ENCODE measurements at places on chromosomes 5 and 9.

DNA sequence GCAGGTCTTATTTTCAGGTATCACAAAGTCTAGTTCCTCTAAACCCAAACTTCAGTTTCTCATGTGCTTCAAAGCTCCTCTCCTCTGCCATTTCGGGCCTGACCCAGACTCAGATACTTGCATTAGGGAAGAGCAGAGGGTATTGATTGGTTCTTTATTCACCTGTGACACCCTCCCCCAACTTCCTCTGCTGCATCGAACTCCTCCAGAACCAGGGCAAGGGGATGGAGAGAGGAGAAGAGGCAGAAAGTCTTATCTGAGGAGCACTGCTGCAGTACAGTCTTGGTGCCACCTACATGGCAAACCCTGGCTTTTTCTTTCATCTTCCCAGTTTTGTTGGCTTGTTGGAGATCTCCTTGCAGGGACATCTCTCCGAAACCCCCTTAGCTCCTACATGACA is 96.0 kb upstream of the OSMR start:
- DNase-seq, result no peak

DNA sequence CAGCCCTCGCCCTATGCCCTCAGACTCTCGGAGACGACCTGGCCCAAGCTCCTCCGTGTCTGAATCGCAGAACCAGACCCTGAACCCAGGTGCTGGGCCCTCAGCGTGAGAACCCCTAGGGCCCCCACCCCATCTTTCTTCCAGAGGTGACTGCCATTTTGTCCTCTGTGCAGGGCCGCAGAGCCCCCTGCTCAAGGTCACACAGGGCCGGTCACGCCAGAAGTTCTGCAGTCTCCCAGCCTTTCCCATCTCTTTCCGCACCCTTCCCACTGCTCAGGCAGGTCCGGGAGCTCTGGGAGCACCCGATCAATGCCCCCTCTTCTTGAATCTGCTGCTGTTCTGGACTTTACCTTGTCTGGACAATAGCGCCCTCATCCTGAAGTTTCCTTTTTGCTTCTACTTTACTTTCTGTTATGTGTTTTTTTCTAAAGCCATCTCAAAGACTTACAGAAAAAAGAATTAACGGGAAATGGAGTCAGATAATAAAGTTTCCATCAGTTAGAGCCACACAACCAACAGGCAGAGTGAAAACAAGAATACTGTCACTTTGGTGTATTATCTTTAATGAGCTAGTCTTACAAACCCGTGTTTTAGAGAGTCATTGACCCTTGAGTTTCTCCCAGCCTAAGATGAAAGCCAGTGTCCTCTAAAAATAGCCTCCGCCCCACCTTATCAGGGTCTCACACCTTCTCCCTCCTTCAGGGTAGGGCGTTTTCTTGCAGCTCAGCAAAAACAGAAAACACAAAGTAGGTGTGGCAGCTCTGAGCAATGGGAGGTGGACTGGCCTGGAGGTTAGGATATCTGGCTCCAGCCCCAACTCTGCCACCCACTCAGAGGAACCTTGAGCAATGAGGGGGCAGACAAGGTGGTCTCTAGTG is 1.8 kb downstream of the TMOD1 start:
- DNase-seq, result no peak

- DNase-seq, result no peak
These were observed 97.7 kb downstream of the MAP1B start for GRCh38 chr5:72204946-72205345.

GRCh38 chr5:115271295-115272050 is 8.8 kb upstream of the PGGT1B start:
- no peak for DNase-seq

DNA sequence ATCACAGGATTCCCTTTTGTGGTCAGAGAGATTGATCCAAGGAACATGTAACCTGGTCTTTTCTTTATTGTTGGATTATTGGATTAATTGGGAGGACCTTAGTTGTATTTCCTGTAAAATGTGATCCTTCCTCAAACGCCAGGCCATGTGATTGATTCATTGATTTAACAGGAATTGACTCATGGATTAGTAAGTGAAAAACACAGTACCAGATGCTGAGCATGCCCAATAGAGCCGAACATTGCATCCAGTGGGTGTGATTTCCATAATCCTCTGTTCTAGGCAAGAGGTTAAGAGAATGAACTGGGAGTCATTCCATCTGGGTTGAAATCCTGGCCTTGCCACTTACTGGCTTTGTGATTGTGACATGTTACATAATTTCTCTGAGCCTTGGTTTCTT is 522.3 kb downstream of the MAT2B start:
- no peak for DNase-seq

- no peak for DNase-seq
These were observed 37.0 kb upstream of the RAB3C start for GRCh38 chr5:58545912-58546311.

DNA sequence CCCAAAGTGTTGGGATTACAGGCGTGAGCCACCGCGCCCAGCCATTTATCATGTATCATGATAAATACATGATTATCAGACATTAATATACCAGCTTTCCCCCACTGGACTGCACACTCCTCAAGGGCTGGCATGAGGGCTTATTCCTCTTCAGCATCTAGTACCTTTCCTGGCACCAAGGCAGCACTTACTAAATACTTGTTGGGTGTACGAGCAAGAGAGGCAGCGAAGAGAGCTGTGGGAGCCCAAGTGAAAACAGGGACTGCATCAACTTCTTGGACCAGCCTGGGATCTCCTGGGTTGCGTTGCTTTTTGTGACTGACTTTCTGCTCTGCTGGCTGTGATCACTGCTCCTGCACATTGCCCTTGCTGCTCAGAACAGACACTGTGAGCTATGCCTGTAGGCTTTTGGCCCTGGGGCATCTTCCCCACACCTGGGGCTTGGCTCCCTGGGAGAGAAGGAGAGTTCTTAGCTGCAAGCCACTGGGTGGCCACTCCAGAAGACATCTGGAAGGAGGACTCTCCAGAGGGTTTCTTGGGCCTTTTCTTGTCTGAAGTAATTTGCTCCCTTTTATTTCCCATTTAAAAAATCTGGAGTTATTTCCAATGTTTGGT is 224.3 kb downstream of the NR3C1 start:
- DNase-seq, result no peak

DNA sequence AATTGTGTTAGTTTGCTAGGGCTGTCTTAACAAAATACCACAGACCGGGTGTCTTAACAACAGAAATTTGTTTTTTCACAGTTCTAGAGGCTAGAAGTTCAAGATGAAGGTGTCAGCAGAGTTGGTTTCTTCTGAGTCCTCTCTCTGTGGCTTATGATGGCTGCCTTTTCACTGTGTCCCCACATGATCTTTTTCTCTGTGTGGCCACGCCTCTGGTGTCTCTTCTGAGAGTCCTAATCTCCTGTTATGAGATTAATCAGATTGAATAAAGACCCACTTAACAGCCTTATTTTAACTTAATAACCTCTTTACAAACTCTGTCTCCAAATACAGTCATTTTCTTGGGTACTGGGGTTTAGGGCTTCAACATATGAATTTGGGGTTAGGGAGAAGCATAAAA is 561.1 kb downstream of the NR2F1-AS1 start:
- no peak for DNase-seq

- no peak for DNase-seq
These were observed 118.8 kb upstream of the RPS23 start for GRCh38 chr5:82396871-82397514.

- no peak for DNase-seq
These were observed 1.3 kb downstream of the AGPAT2 start for GRCh38 chr9:136685790-136686533.

- no peak for DNase-seq
These were observed 39.5 kb downstream of the CD180 start for GRCh38 chr5:67156976-67157583.

DNA sequence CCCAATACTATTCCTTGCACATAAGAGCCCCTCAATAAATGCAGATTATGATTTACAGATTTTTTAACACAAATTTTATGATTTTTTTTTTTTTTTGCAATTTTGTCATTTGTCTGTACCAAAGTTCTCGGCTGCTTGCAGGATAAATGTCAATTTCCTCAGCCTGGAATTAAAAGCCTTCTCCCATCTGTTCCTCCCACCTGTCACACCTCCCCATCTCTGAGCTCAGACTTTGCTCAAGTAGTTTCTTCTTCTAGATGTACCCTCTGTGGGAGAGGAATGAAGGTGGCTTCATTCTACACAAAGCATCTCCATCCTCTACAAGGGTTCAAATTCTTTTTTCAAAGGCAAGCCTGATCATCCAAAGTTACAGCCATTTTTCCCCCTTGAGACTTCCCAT is 153.7 kb upstream of the GRAMD2B start:
- DNase-seq, result no peak

DNA sequence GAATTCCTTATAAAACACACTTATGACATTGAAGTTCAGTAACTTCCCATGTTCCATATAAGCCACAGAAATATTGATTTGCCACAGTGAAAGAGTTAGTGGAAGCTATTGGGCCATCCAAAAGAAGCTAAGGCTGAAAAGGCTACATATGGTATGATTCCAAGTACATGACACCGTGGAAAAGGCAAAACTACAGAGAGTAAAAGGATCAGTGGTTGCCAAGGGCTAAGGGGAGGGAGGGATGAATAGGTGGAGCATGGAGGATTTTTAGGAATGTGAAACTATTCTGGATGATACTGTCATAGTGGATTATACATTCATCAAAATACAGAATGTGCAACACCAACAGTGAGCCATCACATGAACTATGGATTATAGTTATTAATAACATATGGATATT is 109.7 kb downstream of the F2RL2 start:
- DNase-seq, result no peak

DNA sequence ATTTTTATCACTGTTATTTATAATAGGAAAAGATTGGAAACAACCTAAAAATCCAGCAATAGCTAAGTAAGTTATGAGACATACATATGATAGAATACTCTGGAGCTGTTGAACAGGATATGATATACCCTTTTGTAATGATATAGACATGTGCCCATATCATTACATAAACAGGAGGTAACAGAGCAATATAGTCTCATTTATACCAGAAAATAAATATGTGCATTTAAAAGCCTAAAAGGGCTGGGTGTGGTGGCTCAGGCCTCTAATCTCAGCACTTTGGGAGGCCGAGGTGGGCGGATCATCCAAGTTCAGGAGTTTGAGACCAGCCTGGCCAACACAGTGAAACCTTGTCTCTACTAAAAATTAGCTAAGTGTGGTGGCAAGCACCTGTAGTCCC is 2.3 kb upstream of the FABP6 start:
- no peak for DNase-seq

GRCh38 chr5:17431272-17432050 is 66.6 kb upstream of the TAF11L2 start:
- DNase-seq, result no peak

DNA sequence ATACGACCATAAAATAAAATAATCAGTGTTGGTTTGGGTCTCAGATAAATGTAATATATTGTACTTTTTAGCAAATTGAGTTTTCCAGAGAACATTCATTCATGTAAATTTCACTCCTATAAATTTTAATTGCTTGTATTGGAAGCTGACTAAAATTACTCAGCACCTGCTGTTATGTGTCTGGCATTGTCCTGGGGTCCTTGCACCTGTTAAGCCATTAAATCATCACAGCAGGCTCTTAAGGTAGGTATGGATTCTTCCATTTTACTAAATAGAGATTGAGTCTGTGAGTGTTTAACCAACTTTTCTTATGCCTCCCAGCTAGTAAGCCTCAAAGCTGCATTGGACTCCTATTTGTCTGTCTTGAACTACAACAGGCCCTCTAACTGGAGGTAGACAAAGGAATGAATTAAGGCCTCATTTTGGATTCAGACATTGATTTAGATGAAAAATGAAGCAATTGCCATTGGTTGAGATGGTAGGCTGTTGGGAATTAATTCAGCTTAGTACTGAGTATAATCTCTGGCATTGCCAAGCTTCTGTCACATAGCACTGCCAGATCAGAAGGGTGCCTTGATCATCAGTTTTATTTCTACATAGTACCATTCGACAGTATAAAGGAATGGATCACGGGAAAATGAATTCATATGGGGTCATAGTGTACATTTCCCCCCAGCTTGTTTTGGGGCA is 78.9 kb downstream of the PARP8 start:
- no peak for DNase-seq

- no peak for DNase-seq
These were observed 43.1 kb downstream of the PTCD2 start for GRCh38 chr5:72363166-72363802.

GRCh38 chr5:146490089-146490843 is 25.7 kb downstream of the GPR151 start:
- no peak for DNase-seq

- no peak for DNase-seq
These were observed 15.8 kb upstream of the LCP2 start for GRCh38 chr5:170313344-170313743.

GRCh38 chr9:90832261-90832660 is 30.6 kb downstream of the SYK start:
- DNase-seq, result no peak

DNA sequence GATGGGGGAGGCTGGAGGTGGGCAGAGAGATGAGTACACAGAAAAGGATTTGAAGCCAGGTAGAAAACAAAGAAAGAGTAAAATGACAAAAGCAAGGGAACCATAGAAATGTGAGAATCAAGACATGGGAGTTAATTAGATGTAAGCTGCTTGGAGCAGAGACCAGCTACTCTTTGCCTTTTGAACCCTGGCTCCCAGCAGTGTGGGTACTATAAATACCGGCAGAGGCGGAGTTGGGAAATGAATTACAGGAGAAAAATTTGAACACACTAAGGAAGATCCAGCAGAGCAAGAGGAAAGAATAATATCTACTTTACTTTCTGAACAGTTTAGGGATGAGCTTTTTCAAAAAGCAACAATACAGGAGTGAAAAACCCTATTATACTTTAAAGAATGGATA is 36.5 kb downstream of the KIF24 start:
- DNase-seq, result no peak

GRCh38 chr9:32707326-32707725 is 71.9 kb upstream of the TAF1L start:
- no peak for DNase-seq

GRCh38 chr5:9046756-9047481 is 499.0 kb downstream of the SEMA5A start:
- no peak for DNase-seq

DNA sequence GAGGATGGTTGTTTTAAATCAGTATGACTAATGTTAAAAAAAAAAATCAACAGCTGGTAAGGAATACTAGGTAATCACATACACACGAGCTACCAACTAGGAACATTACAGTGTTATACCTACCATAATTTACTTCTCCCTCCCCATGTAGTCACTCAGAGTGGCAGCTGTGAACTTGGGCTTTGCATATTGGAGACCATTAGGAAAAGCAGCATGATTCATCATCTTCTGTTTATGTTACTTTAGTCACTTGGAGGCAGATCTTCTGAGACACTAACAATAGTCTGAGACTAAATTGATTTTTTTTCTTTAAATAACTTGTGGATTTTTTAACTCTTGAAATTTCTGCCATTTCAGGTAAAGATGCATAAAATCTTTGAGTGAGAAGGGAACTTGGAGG is 141.5 kb upstream of the NR4A3 start:
- no peak for DNase-seq

- no peak for DNase-seq
These were observed 159.2 kb downstream of the ARRDC3 start for GRCh38 chr5:91223886-91224285.
